ENCODE measurements at places on chromosomes 6 and 20. TPM values are rescaled to one million over a fixed set of nuclear protein-coding genes. Genes with fewer than 3 reads are reported as not detected.

GRCh38 chr6:28634411-28634760 is 108.7 kb downstream of the GPX5 start:
- DNase-seq = no peak

- DNase-seq = no peak
Measured at GRCh38 chr6:39197521-39197920, 31.8 kb downstream of the KCNK5 start.

The RHAG gene
- polyA plus RNA-seq = not detected

GRCh38 chr6:2855061-2855519 is 13.4 kb upstream of the SERPINB1 start:
- DNase-seq = no peak

DNA sequence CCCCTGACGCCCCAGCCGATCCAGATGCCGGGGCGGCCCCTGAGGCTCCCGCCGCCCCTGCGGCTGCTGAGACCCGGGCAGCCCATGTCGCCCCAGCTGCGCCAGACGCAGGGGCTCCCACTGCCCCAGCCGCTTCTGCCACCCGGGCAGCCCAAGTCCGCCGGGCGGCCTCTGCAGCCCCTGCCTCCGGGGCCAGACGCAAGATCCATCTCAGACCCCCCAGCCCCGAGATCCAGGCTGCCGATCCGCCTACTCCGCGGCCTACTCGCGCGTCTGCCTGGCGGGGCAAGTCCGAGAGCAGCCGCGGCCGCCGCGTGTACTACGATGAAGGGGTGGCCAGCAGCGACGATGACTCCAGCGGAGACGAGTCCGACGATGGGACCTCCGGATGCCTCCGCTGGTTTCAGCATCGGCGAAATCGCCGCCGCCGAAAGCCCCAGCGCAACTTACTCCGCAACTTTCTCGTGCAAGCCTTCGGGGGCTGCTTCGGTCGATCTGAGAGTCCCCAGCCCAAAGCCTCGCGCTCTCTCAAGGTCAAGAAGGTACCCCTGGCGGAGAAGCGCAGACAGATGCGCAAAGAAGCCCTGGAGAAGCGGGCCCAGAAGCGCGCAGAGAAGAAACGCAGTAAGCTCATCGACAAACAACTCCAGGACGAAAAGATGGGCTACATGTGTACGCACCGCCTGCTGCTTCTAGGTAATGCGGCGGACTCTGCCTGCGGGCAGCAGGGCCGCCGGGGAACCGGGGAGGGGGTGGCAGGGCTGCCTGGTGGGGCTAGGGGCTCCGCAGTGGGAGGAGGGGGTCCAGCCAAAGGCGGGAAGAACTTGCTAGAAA is 2.3 kb downstream of the GNAS start:
- DNase-seq = no peak

DNA sequence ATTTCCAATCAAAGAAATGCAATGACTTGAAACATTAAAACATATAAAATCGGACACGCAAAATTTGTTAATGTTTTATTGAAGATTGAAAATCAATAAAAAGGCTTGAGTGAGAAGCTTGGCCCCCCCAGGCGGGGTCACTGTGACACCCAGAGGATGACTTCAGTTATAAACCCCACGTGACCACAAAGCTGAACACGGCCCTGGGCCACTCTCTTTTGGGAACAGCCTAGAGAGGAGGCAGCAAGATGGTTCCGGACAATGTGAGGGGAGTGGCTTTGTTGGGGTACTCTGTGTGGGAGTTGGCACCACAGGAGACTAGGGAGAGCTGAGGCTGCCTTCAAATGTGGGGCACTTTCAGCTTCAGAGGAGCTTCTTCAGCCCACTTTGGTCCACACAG is 172.5 kb downstream of the LRFN2 start:
- no peak for DNase-seq

DNA sequence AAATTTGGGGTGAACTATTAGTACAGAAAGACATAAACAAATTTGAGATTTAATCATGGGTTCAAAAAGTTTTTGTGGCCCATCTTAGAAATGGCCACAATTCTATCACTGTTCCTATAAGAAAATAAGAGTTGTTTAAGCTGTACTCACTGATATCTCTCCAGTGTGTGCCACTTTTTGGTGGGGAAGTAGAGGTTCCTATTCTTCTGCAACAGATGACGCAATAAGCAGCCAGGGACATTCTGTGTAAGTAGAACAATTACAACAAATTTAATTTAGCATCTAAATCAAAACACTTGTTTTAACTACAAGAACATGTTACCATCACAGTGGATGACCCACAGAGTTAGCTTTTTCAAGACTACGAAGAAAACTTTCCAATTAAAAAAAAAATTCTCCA is 9.9 kb downstream of the SERAC1 start:
- no peak for DNase-seq

- no peak for DNase-seq
Measured at GRCh38 chr6:117530467-117531242, 48.2 kb downstream of the DCBLD1 start.

GRCh38 chr6:10410207-10411050 is 4.4 kb downstream of the TFAP2A start:
- no peak for DNase-seq

The SDCBP2 gene
- 83.3 TPM for polyA plus RNA-seq

GRCh38 chr6:116975600-116975999 is 98.6 kb downstream of the RFX6 start:
- DNase-seq = no peak

GRCh38 chr6:139296927-139297326 is 5.1 kb upstream of the TXLNB start:
- no peak for DNase-seq
